ENCODE measurements at places on chromosomes 6 and 20. TPM values are rescaled to one million over a fixed set of nuclear protein-coding genes. Genes with fewer than 3 reads are reported as not detected.

DNA sequence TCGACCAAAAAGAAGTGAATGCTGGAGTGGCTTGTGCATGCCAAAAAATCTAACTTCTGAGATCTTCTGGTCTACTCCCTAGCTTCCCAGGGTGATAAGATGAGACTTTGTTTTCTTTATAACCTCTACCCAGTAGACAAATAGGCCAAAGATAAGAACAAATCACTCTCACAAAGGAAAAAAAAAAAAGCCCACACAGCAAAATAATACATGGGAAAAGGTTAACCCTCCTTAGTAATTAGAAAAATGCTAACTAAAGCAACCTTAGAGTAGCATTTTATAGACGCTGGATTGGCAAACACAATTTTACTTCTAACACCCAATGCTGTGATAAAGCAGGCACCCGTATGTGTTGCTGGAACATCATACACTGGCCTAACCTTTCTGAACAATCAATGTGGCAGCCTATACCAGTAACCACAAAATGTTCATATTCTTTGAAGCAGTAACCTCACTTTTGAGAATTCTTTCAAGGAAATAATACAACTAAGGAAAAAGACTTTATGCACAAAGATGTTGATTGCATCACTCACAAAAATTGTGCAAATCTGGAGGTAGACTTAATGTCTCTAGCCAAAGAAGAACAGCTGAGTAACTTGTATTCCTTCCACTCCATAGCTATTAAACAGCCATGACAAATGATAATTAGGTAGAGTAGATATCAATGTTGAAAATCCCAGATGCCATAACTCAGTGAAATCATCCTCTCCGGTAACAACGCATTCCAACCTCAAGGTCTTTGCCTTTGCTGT lies 116.3 kb upstream of the QKI start:
- DNase-seq: no peak

DNA sequence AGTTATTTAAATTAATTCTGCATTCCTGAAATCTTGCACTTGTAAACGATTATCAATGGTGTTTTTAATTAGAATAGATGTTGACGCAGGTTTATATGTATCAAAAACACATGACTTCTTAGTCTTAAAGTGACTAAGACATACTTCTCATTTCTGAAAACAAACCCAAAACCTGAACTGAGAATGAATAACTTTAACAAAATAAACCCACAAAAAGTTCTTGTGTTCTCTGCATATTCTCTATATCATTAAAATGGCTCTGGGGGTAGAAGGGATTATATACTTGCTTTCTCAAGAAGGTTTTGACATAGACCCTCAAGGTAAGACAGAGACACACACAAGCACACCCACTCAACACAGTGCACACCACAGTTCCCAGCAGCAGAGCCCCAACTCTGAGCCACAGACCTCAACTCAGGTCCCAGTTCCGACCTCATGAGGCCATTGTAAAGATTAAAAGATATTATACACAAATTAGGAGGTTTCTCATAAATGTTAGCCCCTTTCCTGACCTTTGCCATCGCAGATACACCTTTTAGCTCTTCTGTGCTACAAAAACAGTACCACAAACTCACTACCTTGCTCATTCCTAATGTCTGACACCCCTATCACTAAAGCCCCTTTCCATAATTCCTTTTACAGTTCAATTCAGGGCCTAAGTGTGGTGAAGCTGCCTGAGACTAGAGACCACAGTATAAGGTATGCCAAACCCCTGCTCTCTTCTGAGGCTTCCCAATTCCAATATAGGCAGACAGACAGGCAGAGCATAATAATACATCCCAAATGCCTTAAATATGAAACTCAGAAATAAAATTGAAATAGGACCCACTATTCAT lies 267.8 kb downstream of the PTPRK start:
- DNase-seq: no peak

- DNase-seq: no peak
Observed at GRCh38 chr20:32062776-32063170, 10.7 kb downstream of the HCK start.

DNA sequence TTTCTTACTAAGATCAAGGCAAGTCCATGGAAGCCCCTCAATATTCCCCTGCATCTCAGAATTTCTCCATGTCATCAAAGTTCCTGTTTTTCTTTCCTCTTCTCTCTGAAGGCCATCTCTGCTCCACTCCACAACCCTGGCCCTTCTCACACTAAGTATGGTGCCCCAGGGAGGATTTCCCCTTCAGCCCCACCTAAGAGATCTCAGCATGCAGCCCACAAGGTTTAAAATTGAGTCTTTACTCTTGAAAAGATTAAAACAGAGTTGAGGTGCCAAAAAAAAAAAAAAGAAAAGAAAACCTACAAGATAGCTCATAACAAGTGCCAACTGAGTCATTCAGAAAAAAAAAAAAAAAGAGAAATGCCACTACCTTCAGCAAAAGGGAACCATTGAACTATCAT lies 36.5 kb upstream of the TNFAIP3 start:
- no peak for DNase-seq

GRCh38 chr6:32175322-32175710 lies 568 bp downstream of the AGPAT1 start:
- DNase-seq: no peak

DNA sequence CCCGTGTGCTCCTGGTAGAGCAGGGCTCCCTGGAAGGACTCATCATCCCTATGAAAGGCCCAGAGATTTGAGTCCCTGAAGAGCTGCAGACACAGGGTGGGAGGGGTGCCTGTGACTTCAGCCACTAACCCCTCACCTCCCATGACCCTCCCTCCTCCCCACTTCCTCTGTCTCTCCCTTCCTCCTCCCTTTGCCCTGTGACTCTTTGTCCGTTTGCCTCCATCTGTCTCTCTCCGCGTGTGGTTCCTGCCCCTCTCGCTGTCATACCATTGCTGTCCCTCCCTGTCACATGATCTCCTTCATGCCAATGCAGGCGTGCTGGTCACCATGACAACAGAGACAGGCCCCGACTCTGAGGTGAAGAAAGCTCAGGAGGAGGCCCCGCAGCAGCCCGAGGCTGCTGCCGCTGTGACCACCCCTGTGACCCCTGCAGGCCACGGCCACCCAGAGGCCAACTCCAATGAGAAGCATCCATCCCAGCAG lies 19.0 kb downstream of the EPB41L1 start:
- peak; percentile 14 for DNase-seq

DNA sequence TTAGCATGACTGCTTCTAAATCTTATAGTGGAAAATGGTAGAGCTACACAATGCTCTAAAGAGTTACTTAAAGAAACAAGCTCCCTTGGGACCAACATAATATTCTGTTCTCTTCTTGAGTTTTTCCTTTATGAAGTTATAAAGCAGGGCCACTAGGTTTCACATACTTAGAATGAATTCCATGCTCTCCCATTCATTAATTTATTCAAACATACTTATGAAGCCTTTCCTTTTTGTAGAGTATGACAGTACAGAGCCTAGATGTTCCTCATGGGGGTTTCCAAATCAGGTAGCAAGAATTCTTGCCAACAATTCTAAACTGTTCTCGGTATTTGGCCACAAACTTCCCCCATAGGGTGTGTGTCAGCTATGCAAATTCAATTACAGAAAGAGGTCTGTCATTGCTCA lies 20.6 kb upstream of the FABP7 start:
- DNase-seq: no peak

GRCh38 chr6:25503686-25504085 lies 148.3 kb upstream of the SCGN start:
- no peak for DNase-seq

GRCh38 chr6:170067923-170068360 lies 222.9 kb downstream of the DLL1 start:
- DNase-seq: no peak

GRCh38 chr20:35297155-35297554 lies 4.9 kb upstream of the FAM83C start:
- no peak for DNase-seq

DNA sequence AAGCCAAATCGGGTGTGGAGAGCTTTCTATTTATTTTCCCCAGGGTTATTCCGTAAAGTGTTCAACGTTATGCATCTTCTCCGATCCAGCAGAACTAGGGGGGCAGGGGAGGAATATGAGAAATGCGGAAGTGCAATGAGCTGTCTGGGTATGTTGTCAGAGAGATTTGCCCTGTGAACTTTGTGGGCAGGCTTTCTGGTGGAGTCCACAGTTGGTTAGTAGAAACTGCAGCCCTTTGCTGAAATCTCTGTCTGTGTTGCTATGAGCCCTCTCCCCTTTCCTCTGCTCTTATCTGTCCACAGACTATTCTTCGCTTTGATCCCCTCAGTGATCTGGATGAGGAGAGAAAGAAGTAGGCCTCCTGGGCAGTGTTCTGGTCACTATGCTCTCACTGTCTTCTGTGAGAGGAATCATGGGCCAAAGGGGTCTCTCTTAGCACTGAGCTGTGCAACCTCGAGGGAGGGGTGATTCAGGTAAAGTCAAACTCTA lies 158.9 kb upstream of the FUT9 start:
- no peak for DNase-seq

GRCh38 chr20:58692579-58693225 lies at the start of gene NPEPL1:
TSS of gene NPEPL1 (plus strand) at chr20:58692800. CDS start at chr20:58692901, 101 bp downstream.
- no peak for DNase-seq

- DNase-seq: no peak
Observed at GRCh38 chr20:44765701-44766347, 20.2 kb downstream of the KCNK15 start.

- no peak for DNase-seq
Observed at GRCh38 chr6:118485601-118486550, 62.2 kb upstream of the PLN start.

- no peak for DNase-seq
Observed at GRCh38 chr20:58551631-58552030, 36.4 kb upstream of the APCDD1L start.

- DNase-seq: no peak
Observed at GRCh38 chr20:63196768-63197470, 19.0 kb downstream of the YTHDF1 start.

- no peak for DNase-seq
Observed at GRCh38 chr6:107390685-107391435, 68.5 kb downstream of the PDSS2 start.

GRCh38 chr6:168937054-168937453 lies 316.6 kb downstream of the THBS2 start:
- DNase-seq: no peak

- DNase-seq: no peak
Observed at GRCh38 chr6:37680668-37681067, 17.0 kb downstream of the MDGA1 start.

GRCh38 chr6:35080821-35081425 lies 60.2 kb downstream of the TCP11 start:
- no peak for DNase-seq

DNA sequence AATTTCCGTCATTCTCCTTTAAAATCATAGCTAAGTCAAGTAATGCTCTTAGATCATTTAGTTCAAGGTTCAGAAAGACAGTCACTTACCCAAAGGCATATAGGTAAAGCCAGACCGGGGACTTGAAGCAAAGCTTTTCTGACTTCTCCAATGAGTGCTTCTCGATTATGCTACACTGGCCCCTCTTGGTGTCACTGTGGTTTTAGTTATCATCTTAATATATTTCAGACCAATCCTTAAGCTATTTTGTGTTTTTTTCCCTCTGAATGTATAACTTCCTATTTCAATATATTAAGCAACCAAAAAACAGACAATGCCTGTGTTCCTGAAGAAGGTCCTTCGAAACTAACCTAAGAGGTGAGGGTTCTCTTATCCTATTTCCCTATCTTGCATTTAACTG lies 3.9 kb downstream of the PRDM1 start:
- DNase-seq: no peak

- DNase-seq: no peak
Observed at GRCh38 chr6:158175111-158175510, 7.0 kb downstream of the GTF2H5 start.

Gene EYA2
- total RNA-seq: not detected

Gene RIN2
- total RNA-seq: 0.73 TPM

Gene ELMO2
- total RNA-seq: 65.1 TPM

Gene SLC16A10
- 11.2 TPM for total RNA-seq

Gene RRAGD
- total RNA-seq: 6.8 TPM

Gene HTR1B
- total RNA-seq: not detected

Gene SOX12
- total RNA-seq: 5.0 TPM

Gene SLC35D3
- total RNA-seq: not detected

Gene NUDT3
- total RNA-seq: 25.9 TPM

Gene SNAI1
- total RNA-seq: 0.44 TPM

Gene MUC22
- total RNA-seq: not detected

Gene VEGFA
- 0.29 TPM for total RNA-seq
